H4 (cell line): ENCODE measurements at places on chromosomes 13 and 19.

- DNase-seq: no peak
Observed at GRCh38 chr13:98691360-98691759, 61.1 kb downstream of the SLC15A1 start.

DNA sequence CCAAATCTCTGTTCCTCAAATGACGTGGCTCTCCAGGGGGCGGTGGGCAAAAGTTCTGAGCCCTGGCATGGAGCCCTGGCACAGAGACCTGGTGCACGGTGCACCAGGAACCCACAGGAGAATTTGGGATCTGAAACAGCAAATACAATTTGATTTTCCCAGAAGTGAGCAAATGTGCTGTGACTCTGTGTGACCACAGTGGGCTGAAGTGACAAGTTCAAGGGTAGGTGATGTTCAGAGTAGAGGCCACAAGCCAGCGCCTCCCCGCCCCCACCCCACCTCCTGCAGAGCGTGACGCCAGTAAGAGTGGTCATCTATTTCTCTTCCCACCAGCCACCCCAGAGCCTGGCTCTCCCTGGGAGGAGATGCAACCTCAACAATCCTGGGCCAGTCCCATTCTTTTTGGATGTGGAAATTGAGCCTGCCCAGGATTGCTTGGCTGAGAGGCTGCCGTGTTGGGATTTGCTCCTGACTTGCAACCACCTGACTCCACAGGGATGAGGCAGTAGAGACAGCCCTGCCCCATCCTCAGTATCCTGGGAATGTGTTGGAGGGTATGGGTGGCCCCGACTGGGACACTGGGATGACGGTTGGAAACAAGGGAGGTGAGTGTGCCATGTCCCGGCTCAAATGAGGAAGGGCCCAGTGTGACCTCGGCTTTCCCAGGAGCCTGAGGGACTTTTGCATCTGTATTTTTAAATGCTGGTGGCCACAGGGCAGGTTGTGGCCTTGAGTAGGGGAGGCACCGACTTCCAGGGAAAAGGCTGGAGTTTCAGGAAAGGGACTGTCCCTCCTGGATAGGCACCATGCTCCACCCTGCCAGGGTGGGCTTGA lies 11.1 kb upstream of the BCL3 start:
- DNase-seq: peak; percentile 58

- peak; percentile 19 for DNase-seq
Observed at GRCh38 chr13:48896312-48896711, 79.4 kb upstream of the FNDC3A start.

- DNase-seq: peak; percentile 100
Observed at GRCh38 chr19:38849860-38850435, at the start of gene HNRNPL. Gene HNRNPL (minus strand): TSS chr19:38849986. CDS start chr19:38849966, 20 bp downstream.

DNA sequence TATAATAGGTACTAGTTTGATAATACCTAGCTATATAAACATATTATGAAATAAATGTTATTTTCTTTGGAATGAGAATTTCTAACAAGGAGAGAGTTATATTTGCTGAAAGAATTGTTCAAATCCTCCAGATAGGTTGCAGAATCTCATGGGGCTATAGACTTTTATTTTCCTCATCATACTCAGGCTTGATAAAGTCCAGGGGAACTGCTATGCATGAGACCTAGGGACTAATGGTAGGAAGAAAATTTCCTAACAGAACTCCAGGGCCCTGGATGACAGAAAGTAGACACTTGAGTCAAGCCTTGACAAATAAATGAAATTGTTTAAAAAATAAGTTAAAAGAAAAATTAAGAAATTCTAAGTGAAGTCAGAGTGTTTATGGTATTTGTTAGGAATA lies 138.5 kb upstream of the DACH1 start:
- no peak for DNase-seq

- DNase-seq: no peak
Observed at GRCh38 chr19:55457683-55458457, 3.6 kb downstream of the ISOC2 start.

GRCh38 chr19:33290082-33290815 lies 12.1 kb downstream of the CEBPA start:
- no peak for DNase-seq

DNA sequence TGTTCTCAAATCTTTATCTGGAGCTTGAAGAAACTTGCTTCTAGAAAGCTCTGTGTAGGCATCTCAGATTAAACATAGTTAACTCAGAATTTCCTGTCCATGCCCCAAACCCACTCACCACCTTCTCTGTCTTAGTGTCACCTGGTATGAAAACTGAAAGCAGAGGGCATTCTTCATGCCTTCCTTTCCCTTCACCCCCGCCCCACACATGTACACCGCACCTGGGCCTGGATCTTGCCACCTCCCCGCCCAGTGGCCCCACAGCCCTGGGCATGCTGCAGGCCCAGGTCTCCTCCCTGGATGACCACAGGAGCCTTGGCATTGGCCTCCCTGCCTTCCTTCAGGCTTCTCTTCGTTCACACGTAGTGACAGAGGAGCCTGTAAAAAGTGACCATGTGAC lies 15.8 kb downstream of the CFAP97D2 start:
- DNase-seq: no peak

- DNase-seq: peak; percentile 77
Observed at GRCh38 chr19:6723108-6723618, 2.7 kb upstream of the C3 start.

GRCh38 chr13:85659493-85659892 lies 139.7 kb downstream of the SLITRK6 start:
- DNase-seq: no peak

- no peak for DNase-seq
Observed at GRCh38 chr19:48471836-48472235, 2.7 kb downstream of the CYTH2 start.

- DNase-seq: no peak
Observed at GRCh38 chr13:71864094-71864985, 2.7 kb downstream of the DACH1 start.

GRCh38 chr19:36707134-36707533 lies 19.7 kb downstream of the ZNF567 start:
- no peak for DNase-seq

GRCh38 chr19:46861691-46862502 lies 1.1 kb downstream of the ARHGAP35 start:
- DNase-seq: no peak

GRCh38 chr19:51094696-51095279 lies 12.1 kb upstream of the KLK14 start:
- no peak for DNase-seq

- DNase-seq: peak; percentile 43
Observed at GRCh38 chr13:84896128-84896527, 903.1 kb downstream of the SLITRK6 start.

DNA sequence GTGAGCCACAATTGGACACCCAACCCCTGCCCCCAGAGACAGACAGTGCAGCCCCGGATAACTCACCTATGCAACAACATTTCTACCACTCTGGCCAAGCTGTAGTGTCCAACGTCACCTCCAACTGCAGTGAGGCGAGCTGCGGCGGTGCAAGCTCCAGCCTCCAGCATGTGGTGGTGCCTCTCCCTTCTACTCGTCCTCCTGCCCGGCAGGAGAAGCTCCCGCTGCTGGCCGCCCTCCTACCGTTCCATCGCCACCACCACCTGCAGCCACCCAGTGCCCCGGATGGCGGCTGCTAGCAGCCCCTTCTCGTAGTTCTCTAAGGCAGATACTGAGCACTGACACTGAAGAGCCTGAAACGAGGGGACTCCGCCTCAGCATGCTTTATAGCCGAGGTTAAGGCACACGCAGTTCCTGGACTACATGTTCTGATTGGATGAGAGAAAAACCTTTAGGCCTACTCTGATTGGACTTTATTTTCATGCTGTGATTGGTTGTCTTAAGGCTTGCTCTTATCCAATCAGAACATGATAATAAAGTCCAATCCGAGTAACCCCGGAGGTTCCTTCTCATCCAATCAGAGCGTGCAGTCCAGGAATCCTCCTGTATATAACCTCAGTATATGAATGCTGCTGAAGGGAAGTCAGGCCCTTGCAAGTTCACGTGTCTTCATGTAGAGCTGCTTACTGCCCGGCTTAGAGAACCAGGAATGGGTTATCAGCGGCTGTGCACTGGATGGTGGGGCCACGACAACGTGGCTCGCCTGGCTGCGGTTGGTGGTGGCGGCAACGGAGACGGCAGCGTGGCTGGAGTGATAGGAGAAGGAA lies 63.5 kb downstream of the TUBA3C start:
- peak; percentile 97 for DNase-seq

GRCh38 chr19:40650749-40651305 lies 39.6 kb downstream of the NUMBL start:
- DNase-seq: no peak

GRCh38 chr13:70829748-70830147 lies 721.5 kb upstream of the KLHL1 start:
- DNase-seq: no peak

- DNase-seq: no peak
Observed at GRCh38 chr19:46726551-46726950, 9.6 kb upstream of the PRKD2 start.

- no peak for DNase-seq
Observed at GRCh38 chr19:29074579-29074978, 138.4 kb downstream of the UQCRFS1 start.
